GM12891 (cell line): ENCODE measurements at places on chromosomes 7 and 10.

GRCh38 chr10:77836299-77836820 lies 90.2 kb downstream of the DLG5 start:
- DNase-seq: peak; percentile 54

DNA sequence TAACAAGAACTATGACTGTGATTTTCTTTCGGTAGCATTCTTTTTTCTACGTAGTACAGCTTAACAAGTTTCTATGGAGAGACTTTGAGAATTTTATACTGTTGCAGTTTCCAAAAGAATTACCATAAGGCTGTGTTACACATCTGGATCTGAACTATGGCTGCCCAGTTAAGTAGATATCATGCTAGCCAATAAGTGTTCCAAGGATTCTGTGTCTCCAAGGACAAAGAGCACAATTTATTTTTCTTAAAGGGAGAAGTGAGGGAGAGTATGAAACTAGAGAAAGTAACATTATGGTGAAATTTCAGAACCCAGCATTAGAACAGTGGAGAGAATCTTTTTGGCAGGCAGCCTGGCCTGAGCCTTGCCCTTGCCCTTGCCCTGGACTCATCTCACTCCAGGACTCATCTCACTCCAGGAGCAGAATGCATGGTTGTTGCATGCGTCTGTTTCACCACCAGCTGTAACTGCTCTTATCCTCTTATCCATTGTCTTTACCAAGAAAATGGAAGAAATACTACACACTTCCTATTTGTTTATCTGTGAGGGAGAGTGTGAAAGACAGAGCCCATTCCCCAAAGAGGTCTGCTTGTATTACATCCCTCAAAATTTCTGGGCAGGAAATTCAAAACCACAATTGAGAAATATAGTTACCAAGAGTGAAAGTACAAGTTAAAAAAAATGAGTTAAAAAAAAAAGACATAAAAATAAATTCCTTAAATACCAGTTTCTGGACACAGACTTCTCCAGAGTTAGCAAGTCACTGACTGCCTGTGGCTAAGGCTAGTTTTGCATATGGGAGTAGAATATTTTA lies 1067.5 kb downstream of the NRG3 start:
- no peak for DNase-seq

GRCh38 chr7:140631602-140632001 lies 9.0 kb downstream of the DENND2A start:
- no peak for DNase-seq

DNA sequence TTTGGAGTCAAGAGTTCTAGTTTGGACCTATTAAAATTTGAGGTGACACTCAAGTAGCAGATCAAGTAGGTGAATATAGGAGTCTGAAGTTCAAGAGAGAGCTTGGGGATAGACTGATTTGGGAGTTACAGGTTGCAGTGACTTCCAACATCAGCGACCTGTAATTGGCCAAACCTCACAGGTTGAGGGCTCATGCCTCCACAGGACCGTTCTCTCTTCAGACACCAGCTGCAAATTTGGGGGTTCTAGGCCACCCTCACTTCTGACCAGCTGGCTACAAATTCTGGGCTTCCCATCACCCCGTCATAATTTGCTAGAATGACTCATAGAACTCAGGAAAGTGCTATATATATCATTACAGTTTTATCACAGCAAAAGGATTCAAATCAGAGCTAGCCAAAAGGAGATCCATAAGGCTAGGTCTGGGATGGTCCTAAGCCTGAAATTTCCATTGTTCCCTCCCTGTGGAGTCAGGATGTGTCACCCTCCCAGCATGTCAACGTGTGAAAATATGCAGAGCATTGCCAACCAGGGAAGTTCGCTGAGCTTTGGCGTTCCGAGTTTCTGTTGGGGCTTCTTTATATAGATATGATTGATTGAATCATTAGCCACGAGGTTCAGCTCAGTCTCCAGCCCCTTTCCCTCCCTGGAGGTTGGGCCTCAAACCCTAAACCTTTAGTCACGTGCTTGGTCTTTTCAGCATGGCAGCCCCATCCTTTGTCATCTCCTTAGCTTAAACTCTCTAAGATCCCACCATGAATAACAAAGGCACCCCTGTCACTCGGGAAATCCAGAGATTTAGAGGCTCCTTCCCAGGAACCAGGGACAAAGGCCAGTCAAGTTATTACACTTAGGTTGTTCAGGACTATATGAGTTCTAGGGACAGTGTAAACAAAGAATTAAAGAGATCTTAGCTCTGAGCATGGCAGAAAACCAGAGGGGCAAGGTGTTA lies 20.7 kb upstream of the ZNF212 start:
- no peak for DNase-seq

DNA sequence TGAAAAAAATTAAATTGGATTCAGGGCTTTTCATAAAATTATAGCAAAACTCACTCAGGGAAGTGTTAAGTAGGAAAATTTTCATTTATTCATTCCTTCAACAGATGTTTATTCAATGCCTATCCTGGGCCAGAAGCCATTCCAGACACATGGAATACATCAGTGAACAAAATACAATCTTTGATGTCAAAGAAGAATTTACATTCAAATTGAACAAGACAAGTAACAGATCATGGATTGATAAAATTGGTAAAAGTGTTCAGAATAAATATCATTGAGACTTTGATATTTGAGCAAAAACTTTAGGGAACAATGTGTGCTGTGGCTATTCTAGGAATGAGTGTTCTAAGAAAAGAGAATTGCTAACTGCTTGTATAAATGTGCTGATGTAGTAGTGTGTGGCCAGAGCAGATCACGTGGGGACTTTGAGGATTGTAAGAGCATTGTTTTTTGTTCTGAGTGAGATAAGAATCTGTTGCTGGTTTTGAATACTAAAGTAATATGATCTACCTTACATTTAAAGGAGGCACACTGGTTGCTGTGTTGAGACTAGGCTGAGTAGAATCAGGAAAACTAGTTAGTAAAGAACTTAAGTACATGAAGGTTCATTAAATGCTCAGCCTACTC lies 957.2 kb downstream of the PCDH15 start:
- DNase-seq: no peak

DNA sequence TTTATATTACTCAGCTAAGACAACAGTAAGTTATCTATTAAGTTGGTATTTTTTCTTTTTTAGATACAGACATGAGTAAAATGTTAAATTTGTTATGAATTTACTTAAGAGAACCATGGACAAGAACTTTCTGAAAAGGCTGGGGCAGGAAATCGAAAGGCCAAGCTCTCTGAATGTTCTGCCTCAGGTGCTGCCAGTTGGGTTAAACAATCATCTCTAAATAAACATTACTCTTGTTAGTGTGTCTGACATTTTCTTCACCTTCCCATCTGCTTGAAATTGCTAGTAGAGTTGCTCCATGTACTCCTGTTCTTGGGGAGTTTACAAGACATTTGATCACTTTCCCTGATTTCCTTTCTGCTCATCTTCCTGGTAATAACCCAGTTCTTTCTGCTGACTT lies 87.5 kb downstream of the ANKRD7 start:
- DNase-seq: no peak

DNA sequence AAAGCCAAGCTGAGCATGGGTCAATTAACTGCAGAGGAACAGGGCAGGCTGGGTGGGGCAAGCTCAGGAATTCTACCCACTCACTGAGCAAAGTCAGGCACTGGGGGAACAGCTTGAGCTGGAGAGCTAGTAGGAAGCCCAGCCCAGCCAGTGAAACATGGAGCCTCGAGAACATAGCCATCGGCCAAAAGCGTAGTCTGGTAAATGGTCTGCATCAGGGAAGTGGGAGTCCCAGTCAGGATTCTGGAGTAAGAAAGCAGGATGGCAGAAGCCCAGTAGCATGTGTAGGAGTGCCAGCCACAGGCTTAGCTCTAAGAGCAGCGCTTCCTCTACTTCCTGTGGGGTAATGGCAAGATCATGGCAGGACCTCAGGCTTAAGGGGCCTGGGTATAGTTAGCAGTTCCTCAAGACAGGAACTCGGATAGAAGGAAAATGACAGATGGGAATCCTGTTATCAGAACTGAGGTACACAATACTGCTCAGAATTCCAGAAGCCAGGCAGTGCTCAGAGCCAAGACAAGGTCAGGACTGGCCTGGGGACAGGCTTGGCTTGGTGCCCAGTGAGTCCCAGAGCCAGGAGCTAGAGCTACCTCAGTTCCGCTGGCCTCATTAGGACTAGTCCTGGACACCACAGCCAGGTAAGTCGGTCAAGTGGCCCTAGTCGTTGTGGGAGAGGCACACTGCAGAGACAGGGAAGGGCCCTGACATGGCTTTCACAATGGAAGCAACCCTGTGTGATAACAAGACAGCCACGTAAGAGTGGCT lies 65.4 kb upstream of the MXI1 start:
- no peak for DNase-seq

DNA sequence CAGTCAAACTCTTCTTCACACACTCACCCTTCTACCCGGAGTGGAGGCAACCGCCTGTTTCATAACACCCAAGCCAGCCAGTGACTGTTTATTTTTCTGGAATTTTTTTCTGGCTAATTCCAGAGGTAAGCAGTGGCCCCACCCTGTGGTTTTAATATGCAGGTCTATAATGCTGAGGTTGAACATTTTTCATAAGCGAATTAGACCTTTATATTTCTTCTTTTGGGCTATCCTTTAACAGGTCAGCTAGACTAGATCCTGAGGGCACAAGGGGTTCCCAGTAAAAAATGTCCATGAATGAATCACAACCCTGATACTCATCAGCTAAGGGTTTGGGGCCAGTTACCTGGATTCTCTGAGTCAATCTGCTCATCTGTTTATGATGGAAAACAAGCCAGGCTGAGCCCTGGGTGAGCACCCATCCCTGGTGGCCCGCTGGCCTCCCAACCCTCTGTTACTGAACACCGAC lies 76.2 kb downstream of the GRB10 start:
- no peak for DNase-seq

- DNase-seq: no peak
Measured at GRCh38 chr10:104216631-104217030, 15.5 kb downstream of the CFAP43 start.

- no peak for DNase-seq
Measured at GRCh38 chr7:29449569-29450260, 113.9 kb upstream of the PRR15 start.

DNA sequence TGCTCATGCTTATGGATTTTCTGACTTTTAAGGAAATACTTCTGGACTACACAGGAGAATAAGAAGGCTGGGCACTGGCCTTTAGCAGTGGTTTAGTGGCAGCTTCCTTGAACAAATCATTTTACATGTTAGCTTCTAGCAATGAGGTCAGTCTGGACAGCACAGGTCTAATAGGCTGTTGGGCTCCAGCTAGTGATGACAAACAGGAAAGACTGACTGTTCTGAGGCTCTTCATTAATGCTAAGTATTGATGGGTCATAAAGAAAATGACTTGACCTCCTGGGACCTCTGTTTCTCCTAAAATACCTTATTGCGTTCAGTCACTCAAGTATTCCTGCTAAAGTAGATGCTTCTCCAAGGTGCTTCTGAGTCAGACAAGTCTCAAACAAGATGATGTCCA lies 4.9 kb upstream of the RHOBTB1 start:
- DNase-seq: no peak

DNA sequence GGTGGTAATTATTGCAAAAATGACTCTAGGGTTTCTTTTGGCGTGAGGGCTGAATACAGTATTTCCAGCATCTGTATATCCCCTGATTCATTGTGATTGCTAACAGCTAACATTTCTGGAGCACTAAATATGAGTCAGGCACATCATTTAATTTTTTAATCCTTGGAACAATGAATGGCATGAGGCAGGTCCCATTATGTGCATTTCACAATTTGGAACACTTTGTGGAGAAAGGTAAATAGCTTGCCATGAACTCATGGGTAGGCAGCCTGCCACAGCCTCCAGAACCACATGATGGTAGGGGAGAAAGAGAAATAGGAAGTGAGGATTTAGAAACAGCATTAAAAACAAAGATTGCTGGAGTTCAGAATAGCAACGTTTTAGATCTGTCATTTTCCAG lies 1.7 kb downstream of the NPTX2 start:
- DNase-seq: no peak

DNA sequence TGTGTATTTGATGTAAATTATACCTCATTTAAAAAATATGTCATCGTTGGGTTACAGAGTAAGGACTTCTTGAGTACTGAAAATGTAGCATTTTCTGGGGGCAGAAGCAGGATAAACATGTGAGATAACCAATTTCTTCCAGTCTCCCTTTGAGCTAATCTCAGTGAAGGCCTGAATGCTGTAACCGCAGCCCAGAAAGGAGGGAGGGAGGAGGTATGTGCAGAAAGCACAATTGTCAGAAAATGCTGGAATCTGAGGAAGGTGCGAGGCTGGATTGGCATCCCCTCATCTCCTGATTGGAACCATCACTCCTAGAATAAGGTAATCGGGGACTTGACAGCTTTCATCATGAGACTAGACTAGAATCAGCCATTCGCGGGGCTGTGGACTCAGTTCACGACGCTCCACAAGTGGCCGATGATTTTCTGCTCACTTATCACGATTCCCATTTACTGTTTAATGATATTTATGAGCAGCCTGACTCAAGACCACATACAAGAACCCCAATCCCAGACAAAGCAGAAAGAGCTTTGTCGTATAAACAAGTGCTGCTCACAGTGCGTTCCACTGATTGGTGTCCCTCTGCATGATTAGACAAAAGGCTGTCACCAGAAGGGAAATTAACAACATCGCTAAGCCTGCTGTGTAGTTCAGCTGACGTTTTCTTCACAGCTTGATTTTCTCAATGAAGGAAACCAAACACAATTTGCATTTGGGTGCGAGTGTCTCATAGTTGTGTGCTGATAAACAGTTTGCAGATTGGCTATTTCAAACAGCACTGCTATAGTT lies 93.2 kb downstream of the SVIL start:
- DNase-seq: no peak

GRCh38 chr10:121919666-121920065 lies 8.2 kb downstream of the ATE1 start:
- no peak for DNase-seq

DNA sequence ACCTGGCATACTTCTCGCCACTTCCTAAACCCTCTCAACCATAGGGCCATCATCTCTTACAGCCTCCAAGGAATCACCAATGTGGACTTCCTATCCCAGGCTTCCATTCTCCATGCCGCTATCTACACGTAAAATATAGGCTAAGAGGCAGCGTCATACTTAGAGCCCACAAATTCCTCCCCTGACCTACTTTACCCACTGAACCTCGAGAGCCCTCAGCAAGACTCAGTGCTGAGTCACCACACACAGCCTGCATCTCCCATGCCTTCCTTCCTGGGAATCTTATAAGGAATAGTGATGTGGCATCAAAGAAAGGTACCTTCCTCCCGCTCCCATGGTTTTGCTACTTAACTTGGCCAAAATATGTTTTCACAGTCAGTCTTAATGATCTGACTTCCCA lies 435.6 kb upstream of the NFE2L3 start:
- DNase-seq: no peak

DNA sequence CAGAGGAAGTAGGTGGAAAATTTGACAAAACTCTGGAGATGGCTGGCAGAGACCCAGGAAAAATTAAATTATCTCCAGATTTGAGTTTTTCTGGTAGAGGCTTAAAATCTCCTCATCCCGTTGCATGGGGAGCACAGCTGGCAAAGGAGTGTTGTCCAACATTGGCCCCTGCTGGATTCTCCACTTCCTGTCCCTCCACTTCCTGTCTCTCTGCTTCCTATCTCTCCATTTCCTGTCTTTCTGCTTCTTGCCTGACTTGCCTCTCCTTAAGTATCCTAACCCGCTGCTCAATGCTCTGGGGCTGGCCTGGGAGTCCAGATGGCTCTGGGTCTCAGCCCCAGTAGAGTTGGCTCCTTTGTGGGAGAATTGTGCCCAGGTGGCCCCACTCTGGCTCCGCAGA lies 65.8 kb upstream of the EMX2 start:
- no peak for DNase-seq

GRCh38 chr10:74955796-74956195 lies 129.4 kb downstream of the KAT6B start:
- no peak for DNase-seq

- DNase-seq: no peak
Measured at GRCh38 chr7:57403601-57404342, 46.2 kb upstream of the ZNF716 start.
